ENCODE measurements at places on chromosomes 1 and 21. TPM values are rescaled to one million over a fixed set of nuclear protein-coding genes. Genes with fewer than 3 reads are reported as not detected.

DNA sequence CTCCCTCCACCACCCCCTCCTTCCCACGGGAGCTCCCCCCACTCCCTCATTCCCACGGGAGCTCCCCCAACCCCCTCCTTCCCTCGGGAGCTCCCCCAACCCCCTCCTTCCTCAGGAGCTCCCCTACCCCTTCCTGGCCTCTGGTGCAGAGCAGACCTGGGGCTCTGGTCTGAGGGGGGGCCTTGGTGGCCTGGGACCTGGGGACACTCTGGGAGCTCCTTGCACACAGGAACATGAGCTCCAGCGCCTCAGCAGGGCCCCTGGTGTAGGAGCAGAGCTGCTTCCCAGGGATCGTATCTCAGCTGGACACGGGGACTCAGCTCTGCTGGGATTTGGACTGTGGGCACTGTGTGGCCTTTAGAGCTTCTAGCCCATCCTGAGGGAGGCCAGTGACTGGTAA is 19.7 kb upstream of the PRSS38 start:
- DNase-seq: no peak

- peak; percentile 81 for DNase-seq
Observed at GRCh38 chr1:38138498-38139233, 92.1 kb upstream of the POU3F1 start.

KIF2C gene
- total RNA-seq: 9.4 TPM

GRCh38 chr1:7224644-7225043 is 439.4 kb downstream of the CAMTA1 start:
- DNase-seq: no peak

DNA sequence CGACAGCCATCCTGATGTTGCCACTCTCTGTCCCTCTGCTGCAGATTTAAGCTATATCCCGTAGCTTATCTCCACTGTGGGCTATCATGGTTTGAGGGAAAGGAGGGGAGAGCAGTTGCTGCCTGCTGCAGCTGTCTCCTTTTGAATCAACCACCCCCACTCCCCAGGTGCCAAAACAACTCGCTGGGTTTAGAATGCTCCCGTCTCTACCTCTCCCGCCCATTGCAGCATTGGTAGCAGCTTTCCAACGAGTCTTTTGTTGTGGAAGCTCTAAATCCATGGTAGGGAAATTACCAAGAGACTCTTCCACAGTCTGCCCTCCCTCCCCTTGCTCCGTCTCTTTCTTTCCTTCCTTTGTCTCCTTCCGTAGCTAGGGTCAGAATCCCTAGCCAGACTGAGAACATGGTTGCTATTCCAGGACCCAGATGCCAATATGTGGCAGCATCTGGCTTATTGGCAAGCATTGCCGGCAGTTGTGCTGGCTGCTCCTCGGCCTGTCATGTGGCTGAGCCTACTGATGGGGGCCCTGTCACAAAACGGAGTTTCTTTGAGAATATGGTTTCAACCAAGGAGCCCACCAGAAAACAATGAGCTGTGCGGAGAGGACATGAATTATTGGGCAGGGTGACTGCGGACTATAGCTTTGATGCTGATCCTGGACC is 230.7 kb downstream of the RPS6KC1 start:
- no peak for DNase-seq

GRCh38 chr1:58925247-58925646 is 141.4 kb upstream of the JUN start:
- DNase-seq: no peak

DNA sequence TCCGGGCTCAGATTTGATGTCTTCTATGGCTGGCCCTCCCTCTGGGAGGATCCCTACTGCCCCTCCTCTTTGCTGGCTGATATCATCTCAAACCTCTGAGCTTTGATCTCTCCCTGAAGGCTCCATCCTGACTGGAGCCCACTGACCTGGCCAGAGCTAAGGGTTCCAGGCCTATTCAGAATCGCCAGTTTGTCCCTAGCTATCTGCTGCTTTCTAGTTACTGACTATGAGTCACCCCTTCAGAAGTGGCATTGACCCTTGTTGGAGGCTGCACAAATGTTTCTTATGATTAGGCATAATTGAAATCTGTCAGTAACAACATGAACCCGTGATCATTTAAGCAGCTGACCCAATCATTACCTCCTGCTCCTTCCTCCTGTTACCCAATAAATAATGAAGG is 87.1 kb downstream of the ABCA4 start:
- no peak for DNase-seq

DNA sequence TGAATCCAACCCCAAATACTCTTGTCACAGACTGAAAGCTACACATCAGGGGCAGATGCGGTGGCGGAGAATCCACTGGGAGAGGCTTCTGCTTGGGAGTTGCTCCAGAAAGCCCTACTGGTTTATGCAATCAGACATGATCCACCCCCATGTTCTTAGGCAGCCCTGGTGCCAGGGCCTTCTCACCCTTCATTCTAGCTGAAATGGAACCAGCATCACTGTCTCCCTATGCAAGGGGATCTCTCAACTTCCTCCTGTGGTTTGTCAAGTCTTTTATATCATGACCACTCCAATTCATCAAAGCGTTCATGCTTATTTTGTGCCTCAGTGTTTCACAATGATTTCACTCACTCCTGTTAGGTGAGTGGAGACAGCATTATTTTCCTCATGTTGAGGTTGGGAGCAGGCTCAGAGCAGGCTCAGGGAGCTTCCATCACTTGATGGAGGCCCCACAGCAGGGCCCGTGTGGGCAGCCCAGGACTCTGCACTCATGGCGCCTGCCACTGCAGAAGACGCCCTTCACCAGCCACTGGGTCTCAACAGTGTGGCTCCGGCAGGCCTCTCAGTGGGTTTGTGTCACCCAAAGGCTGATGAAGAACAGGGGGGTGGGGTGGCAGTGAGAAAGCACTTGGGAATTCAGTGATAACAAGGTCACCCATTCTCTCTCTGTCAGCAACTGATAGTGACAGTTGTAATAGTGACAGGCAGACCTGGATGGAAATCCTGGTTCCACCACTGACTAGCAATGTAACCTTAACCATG is 67.1 kb downstream of the CD58 start:
- DNase-seq: no peak

FMO1 gene
- total RNA-seq: 2.7 TPM

KRTAP13-2 gene
- not detected for total RNA-seq

DNA sequence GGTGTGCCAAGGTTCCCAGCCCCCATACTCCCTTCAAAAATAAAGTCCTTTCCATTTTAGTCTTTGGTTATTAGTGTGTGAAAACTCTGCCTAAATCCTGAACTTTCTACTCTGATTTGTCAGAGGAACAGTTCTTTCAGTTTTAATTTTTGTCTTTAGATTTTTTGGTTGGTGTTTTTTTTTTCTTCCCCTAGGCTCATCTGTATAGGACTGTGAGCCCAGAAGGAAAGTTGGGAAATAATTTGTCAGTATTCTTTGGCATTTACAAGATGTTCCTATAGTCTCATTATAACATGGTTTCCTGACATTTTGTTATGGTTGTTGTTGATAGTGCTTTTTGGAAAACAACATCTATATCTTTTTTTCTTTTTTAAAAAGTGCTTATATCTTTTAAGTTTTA is 38.0 kb downstream of the LAMC1 start:
- DNase-seq: no peak

GRCh38 chr1:36203554-36204346 is 20.5 kb upstream of the THRAP3 start:
- no peak for DNase-seq

DNA sequence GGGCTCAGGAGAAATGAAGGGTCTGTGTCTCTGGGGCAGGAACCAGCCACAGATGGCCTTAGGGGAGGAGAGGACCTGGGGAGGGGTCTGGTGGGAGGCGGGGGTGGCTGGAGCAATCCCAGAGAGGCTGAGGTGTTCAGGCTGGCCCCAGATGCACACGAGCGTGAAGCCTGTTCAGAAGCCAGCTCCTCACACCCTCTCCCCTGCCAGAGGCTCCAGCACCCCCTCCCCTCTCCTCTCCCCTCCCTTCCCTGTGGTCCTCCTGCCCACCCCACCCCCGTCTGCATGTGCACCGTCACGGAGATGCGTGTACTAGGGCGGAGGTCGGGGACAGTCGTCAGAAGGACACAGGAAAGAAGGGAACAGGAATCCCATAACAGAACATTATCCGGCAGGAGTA is 115.0 kb upstream of the COL6A1 start:
- no peak for DNase-seq

DNA sequence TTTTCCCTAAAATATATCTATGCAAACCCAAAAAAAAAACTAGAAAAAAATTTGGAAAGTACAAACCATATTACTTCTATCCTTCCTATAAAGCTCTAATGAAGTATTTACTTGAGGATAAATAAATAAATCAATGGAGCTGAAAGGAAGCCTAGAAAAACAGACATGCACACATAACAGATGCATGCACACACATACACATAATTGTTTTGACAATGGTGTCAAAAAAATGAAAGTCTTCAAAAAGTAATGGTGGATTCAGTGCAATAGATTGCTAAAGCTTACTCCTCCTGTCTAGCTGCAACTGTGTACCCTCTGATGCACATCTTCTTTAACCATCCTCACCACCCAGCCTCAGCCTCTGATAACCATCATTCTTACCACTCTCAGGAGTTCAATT is 521.9 kb upstream of the RGS18 start:
- no peak for DNase-seq

DNA sequence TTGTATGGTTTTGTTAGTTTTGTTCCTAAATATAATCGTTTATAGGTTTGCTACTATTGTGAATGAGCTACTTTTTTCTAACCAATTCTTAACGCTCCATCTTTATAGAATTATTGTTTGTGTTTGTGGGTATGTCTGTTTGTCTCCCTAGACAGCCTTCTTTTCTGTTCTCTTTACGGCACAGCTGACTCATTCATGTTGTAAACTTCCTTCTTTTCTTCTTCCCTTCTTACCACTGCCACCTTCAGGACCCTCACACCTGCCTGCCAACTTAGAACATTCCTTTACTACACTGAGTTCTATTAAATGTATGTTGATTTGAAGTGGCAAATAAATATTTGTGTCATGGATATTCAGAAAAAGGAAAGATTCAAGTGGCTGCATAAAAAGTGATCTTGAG is 29.1 kb downstream of the AK5 start:
- DNase-seq: no peak

GRCh38 chr1:245051349-245052221 is 103.2 kb upstream of the KIF26B start:
- no peak for DNase-seq

DNA sequence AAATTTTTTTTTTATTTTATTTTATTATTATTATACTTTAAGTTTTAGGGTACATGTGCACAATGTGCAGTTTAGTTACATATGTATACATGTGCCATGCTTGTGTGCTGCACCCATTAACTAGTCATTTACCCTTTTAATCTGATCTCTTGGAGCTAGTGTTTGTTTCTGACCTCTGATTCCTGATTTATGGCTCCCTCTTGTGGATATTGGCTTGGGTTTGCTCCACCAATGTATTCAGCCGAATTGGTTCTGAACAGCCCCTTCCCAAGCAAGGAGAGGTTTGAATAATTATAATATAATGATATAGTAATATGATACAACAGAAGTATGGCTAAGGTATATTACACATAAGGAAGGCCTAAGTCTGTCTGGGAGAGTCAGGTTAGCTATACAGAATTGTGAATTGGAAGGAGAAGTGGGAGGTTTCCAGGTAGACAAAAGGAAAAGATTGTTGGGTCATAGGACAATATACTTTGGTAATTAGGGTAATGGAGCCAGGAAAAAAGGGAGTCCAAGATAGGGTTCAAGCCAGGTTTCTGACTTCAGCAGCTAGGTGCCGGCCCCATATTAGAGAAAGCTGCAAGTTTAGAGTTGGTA is 53.1 kb upstream of the HMCN1 start:
- DNase-seq: peak; percentile 5

OR2G6 gene
- total RNA-seq: under 0.01 TPM

NOS1AP gene
- 5.5 TPM for total RNA-seq

B3GALT5 gene
- 3.2 TPM for total RNA-seq

CAPZA1 gene
- 86.4 TPM for total RNA-seq

GRCh38 chr1:204927673-204928641 is 57.3 kb downstream of the NFASC start:
- DNase-seq: no peak

MROH7 gene
- total RNA-seq: 2.6 TPM

GRCh38 chr1:7293702-7294629 is 477.1 kb upstream of the VAMP3 start:
- DNase-seq: peak; percentile 18

TEKT2 gene
- 6.3 TPM for total RNA-seq

DNA sequence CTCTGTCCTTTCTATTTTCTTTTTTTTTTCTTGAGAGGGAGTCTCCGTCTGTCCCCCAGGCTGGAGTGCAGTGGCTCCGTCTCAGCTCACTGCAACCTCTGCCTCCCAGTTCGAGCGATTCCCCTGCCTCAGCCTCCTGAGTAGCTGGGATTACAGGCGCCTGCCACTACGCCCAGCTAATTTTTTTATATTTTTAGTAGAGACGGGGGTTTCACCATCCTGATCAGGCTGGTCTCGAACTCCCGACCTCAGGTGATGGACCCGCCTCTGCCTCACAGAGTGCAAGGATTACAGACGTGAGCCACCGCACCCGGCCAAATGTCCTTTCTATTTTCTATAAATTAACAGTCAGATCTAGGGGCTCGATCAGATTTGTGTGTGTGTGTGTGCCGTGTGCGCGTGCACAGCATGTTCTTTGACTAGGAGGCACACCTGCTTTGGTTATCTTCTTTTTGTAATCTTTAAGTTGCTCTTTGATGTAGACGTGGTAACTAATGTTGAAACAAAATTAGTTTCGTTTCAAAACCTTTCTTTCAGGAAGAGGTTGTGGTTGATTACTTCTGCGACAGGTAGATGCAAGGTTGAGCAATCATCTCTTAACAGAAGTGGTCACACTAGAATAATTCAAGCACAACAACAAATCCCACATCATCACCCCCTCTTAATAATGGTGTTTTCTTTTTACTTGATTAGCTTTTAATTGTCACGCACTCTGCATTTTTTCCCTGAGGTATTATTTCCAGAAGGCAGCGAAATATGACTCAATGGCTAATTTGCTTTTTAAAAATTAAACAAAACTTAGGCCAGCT is 779 bp upstream of the DEGS1 start:
- peak; percentile 30 for DNase-seq

GRCh38 chr1:109929588-109930251 is 19.1 kb downstream of the CSF1 start:
- DNase-seq: no peak

GRCh38 chr1:229691362-229691761 is 65.3 kb downstream of the URB2 start:
- DNase-seq: no peak

DNA sequence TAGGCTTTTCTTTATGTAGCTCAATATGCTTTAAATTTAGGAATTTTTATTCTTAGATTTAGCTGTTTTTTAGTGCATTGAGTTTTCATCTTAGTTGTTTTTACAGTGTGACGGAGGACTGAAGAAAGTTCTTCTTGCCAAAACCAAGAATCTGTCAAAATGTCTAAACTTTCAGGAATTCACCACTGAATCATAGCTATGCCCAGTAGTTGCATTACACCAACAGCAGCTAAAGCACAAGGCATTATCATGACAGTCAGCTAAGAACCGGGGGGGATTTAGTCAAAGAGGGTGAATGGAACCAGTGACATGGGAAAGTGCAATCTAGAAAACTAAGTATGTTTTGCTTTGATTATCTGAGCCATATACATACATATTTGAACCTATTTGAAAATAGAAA is 6.5 kb upstream of the C1orf146 start:
- no peak for DNase-seq

All from cerebellum (tissue), 4 donors.